CMK (cell line): ENCODE measurements at places on chromosomes 4 and X.
A peak's percentile ranks its signal among the peaks of the same experiment; 100 is the strongest.

DNA sequence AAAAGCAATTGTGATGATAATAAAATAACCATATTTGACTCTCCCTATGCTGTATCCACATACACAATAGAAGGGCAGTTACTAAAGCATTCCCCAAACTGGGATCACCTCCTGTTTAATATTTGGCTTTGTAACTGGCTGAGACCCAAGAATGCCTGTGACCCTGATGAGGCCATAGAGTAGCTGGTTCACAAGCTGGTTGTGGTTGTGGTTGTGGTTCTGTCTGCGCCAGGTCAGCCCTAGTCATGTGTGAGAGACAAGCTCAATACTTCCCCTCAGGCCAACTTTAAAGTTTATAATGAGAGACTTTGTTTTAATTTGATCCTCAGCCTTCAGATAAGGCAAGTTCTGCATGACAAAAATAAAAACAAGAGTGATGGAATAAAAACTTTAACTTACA, 209.9 kb downstream of the PARM1 start:
- DNase-seq: no peak

DNA sequence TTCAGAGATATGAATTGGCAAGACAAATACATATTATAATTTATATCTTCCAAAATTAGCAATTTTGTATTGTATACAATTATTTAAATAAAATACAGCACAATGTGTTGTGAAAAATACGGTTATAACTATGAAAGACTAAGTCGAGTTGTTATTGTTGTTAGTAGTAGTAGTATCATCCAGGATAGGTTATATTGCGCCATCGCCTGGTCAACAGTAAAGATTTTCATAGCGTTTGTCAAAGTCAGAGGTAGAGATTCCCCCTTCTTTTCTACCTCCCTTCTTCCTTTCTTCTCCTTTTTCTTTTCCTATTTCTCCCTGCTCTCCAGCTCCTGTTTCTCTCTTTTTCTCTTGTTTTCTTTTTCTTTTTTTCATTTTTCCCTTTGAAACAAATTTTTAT, 499.1 kb upstream of the EPHA5 start:
- DNase-seq: no peak

DNA sequence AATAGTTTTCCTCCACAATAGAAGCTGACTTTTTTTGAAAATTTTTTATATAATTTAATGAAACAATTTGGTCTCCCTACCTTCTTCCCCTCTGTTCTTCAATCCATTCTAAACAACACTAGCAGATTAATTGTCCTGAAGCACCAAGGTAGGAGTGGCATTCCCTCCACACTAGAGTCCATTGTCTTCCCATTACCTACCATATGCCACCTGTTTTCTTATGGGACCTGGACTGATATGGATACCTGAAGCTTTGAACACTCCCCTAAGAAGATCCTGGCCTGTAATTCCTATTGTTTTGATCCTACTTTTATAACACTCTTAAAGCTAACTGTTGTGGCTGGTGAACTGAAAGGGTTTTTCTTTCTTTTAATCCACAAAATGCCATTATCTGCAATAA, 92.0 kb downstream of the APBB2 start:
- no peak for DNase-seq

- peak; percentile 17 for DNase-seq
Measured at GRCh38 chrX:39859991-39860861, 237.5 kb downstream of the BCOR start.

DNA sequence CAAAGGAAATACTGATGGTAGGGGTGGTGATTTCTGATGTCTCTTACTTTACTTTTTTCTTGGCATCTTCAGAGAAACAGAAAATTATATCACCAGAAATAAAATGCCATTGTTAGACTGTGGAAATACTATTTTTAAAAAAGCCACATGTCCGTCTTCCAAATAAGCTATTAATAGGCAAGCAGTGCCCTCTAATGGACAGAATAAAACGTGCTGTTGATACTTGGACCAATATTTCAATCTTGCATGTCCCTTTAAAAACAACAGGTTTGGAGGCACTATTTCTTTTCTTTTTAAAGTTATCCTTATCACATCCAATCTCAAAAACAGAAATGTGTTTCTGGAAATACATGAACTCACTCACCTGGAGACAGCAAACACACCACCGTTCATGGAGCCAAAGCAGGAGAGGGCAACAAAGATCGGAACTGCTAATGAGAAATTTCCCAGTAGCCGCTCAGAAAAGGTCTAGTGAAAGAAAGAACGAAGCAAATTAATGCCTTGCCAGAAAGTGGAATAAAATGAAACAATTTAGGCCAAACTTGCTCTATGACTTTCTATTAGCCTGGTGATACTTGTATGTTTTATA, 59.2 kb downstream of the SLC7A11 start:
- DNase-seq: peak; percentile 8

- DNase-seq: no peak
Measured at GRCh38 chrX:13911586-13911985, 94.7 kb upstream of the GPM6B start.
